ENCODE measurements at places on chromosomes 7 and 10.
A peak's percentile ranks its signal among the peaks of the same experiment; 100 is the strongest.

GRCh38 chr10:105468759-105469158, 827.7 kb downstream of the SORCS3 start:
- no peak for DNase-seq

GRCh38 chr10:109866168-109866994, 56.9 kb downstream of the XPNPEP1 start:
- DNase-seq = no peak

DNA sequence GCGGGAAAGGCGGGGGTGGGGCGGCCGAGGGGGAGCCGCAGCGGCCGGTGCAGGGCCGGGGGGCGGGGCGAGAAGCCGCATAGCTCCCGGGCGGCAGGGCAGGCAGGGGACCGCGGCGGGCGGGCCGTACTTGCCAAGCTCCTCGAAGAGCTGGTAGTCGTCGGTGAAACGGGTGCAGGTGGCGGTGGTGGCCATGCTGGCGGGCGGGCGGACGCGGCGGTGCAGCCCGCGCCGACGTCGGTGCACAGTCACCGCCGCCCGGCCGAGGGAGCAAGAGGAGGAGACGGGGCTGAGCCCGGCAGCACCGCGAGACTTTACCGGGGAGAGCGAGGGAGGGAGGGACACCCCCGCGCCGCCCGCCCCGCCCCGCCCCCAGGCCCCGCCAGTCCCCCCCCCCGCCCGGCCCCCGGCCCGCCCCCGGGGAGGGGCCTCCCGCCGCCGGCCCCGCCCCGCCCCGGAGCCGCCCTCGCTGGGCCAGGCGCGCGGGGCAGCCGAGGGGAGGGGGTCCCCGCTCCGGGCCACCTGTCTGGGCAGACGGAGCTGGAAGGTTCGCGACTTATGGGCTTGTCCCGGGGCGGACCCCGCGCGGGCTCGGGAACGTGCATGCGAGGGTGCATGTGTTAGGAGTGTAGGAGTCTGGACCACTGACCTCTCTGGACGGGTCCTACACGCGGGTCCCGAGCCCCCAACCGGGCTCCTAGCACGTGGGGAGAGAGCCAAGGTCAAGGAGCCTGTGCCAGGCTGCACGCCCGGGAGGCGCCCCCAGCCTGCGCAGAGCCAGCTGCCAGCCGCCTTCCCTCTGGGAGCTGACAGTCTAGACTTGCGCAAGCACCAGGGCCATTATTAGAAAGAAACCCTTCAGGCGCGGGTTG, at the start of gene CAMK2G:
TSS of gene CAMK2G (minus strand) at position 289 of the 872 bp plus-strand sequence. CDS start at position 195, 94 bp downstream.
- peak; percentile 83 for DNase-seq

DNA sequence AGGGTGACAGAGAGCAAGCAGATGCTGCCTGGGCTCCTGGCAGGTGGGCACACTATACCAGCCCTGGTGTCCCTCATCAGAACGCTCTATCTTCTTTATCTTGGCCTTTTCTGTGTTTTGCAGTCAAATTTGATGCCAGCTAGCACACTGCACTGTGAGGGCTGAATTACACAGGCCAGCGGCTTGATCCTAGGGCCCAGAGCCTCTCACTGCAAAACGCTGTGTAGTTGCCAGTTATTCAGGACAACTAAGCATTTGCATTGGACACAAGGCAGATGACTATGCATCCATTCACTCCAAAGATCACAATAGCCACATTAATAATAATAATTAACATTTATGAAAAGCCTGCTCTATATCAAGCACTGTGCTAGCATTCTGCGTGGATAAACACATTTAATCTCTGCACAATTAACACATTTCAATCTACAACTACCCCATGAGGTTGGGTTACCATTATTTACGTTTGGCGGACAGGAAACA, 100.3 kb downstream of the PAXIP1 start:
- no peak for DNase-seq

DNA sequence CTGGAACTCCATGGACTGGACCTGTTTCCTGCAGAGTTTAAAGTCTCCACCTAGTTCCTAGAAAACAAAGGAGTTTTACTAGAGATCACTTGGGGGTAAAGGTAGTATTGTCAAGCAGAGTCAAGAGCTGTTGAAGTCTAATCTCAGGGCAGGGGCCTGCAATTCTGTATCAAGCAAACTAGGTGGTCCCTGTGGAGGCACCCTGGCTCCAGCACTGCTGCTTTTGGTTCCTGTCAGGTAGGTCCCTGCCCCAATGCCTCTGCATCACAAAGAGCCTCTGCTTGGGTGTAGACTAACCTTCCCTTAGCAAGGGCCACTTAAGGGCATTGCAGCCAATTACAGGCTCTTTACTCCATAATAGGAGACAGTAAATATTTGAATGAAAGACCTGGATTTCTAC, 22.5 kb downstream of the ZSCAN25 start:
- DNase-seq = no peak

- DNase-seq = no peak
Measured at GRCh38 chr7:102416406-102416805, 17.0 kb upstream of the ORAI2 start.

GRCh38 chr7:140009735-140010134, 53.0 kb downstream of the PARP12 start:
- no peak for DNase-seq

DNA sequence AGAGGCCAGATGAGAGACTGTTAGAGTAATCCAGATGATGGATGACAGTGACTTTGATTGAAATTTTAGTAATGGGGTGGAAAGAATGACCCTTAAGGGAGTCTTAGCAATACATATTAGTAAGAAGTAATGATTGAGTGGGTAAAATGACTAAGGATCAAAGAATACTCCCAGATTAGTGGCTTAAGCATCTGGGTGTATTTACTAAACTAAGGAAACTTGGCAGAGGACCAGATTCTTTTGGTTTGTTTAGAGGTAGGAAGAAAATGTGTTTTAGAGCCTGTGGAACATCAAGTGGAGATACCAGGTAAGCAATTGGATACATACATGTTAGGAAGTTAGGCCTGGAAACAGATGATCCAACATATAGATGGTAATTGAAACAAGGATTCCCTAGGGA, 58.8 kb upstream of the ADRA2A start:
- no peak for DNase-seq

DNA sequence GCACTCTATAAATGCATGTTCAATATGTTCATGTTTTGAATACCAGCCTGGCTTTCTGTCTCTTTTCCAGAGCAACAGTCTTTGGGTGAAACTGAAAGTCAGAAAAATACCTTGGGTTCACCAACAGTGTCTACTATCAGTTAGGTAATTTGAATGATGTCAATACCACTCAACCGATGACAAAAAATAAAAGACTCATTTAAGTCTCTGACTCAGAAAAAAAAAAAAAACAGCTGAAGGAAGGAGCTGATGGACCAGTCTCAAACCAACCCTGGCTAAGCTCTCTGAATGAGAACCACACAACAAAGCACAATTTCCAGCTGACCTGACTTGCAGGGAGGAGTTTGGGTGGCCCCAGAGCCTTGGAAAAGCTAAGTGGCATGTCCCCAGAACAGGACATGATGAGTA, 42.5 kb downstream of the ABLIM1 start:
- DNase-seq = no peak

- no peak for DNase-seq
Measured at GRCh38 chr10:99917963-99918825, 91.6 kb downstream of the DNMBP start.

DNA sequence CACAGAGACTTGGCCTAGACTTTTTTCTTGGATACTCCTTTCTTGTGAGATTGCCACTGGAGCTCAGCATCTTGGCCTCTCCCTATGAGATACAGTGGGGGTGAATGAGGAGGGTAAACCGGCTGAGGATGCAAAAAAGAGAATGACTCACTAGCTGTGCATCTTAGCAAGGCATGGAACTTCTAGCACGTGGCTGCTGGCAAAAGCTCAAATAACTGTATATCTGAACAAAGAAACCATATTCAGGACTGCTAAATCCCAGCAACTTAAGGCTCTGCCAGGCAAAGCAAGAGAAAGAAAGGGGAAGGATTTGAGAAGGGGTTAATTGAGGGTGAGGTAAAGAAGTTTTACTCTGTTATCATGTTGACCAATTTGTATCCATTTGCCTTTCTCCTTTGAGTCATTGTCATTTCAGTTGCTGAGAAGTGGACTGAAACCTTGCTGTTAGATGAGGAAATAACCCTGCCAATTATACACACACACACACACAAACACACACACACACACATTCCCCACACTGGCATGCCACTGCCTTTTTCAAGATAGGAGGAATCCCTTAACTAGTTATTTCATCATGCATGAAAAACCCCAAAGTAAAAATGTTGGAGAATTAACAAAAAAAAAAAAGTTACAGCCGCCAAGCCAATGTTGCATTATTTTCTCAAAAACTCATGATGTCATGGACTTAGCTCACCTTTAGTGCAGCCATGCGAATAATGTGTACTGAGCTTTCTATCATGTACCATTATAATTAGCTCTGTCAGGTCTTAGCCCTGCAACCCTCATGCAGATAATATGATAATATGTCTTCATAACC, 997.3 kb downstream of the LRMDA start:
- no peak for DNase-seq

- no peak for DNase-seq
Measured at GRCh38 chr7:149819141-149819960, 18.8 kb upstream of the ZNF862 start.

DNA sequence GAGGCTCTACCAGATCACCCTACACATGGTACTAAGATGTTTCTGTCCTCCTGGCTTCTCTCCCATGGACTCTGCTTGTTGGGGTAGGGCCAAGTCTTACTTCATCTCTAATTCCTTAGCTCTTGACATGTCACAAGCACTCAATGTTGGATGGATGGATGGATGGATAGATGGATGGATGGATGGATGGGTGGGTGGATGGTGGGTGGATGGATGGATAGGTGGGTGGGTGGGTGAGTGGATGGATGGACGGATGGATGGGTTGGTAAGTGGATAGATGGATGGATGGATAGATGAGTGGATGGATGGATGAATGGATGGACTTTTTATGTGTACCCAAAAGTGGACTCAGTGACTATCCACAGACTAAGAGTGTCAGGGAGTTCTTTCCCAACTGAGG, 28.5 kb downstream of the HSPA12A start:
- no peak for DNase-seq
